HTR-8/SVneo (cell line): ENCODE measurements at places on chromosomes 6 and 20.

DNA sequence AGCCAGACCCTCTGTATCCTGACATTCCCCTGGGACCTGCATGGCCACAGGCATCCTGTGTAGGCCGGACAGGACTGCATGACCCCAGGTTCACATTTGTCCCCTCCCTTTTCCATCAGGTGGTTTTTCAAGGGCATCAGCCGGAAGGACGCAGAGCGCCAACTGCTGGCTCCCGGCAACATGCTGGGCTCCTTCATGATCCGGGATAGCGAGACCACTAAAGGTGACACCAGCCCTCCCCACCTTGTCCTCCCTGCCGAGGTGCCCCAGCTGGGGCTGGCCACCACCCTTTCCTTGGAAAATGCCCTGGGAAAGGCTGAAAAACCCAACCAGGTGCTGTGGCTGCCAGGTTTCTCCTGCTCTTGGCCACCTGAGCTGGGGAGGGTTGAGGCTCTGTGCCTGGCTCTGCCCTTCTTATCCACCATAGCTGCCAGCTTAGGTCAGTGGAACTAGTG, 27.6 kb downstream of the HCK start:
- DNase-seq, result no peak

GRCh38 chr20:24744747-24745146, 204.3 kb upstream of the CST7 start:
- DNase-seq, result no peak

GRCh38 chr6:138410048-138410735, 6.2 kb downstream of the HEBP2 start:
- DNase-seq, result no peak

DNA sequence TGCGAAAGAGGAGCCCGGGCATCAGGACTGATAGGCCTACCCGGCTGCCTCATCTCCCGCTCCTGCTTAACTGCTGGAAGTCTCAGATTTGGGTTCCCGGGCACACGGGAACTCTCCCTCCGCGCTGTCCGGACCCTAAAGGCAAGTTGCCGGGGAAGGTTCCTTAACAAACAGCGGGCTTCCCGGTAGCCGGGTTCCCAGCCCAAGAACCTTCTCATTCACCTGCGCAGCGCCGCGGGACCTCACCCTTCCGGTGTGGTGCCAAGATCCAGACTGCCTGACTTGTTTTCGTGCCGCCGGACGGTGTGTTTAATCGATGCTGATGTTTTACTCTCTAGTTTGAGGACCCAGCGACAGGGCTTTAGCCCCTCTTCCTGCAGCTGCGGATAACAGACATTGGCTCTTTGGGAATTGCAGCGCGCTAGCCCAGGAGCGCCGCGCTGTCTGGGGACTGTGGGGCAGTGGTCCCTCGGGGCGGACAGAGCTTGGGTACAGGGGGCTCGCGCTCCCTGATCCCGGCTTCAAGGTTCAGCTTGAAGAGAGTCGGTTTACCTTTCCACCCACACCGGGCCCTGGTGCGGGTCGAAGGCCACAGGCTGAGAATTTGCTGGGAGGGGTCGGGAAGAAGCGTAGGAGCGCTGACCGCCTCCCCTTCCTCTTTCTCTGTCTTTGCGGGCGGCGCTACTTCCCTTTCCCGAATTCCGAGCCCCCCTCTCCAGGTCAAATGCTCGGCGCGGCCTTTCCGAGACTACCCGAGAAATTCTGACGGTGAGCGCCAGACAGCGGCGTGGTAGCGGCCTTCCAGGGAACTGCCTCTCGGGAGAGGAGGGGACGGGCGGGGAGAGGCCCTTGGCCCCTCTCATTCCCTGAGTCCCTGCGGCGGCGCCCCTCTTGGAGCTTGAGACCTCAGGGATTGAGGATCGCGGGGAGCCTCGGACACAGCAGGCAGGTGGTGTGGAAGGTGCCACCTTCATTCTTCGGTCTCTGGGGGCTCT, 17.2 kb downstream of the ABT1 start:
- no peak for DNase-seq

GRCh38 chr20:1103751-1104150, 14.7 kb upstream of the PSMF1 start:
- DNase-seq, result no peak
